ENCODE measurements at places on chromosomes 6 and 20.

- no peak for DNase-seq
Measured at GRCh38 chr6:165823609-165824326, 160.7 kb upstream of the PDE10A start.

GRCh38 chr6:5672581-5673011 lies 334.1 kb downstream of the NRN1 start:
- no peak for DNase-seq

- no peak for DNase-seq
Measured at GRCh38 chr6:152270301-152270925, 366.7 kb downstream of the SYNE1 start.

- no peak for DNase-seq
Measured at GRCh38 chr6:25534942-25535631, 116.9 kb upstream of the SCGN start.

- no peak for DNase-seq
Measured at GRCh38 chr6:161418463-161418945, 144.6 kb upstream of the AGPAT4 start.
